Progenitor cell of endocrine pancreas (in vitro differentiated cells): ENCODE measurements at places on chromosomes 3 and 15.

GRCh38 chr3:194640829-194641228, 7.6 kb upstream of the TMEM44 start:
- no peaks in the 10 kb centered on the region for H3K4me1 ChIP-seq
- H3K27ac ChIP-seq: no peak overlapping the region
- no peak for DNase-seq
- no peaks in the 10 kb centered on the region for H3K27me3 ChIP-seq
- no peak overlapping the region for H3K4me3 ChIP-seq
- peaks cover 22% of the 10 kb centered on the region for H3K36me3 ChIP-seq

DNA sequence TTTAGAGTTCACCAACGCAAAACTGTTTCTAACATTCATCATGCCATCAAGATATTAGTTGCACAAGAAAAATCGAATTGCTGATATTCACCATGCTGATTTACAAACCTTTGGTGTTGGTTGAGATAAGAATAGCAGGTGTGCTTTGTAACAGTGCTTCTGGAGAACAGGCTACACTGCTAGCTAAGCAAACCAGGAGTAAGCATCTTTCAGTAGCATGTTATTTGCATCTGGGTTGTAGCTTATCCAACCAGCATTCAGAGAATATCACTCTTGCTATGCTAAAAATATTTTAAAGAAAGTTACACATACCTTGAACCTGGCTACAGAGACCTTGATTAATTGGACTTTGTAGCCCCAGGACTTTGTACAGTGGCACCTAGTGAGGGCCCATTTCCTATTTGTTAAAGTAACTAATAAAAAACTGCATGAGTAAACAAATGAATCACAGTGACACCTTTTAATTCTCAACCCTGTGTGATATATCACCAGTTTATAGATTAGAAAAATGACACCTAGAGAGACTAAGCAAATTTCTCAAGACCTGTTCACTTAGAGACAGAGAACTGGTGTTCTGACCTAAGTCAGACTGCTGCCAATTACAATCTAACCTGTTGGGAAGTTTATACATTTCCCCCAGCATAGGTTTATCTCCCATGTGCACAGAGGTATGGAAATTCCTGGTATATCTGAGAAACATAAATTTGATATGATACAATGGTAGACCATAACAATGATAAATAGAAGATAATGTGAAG, 435.5 kb upstream of the TGFBR2 start:
- DNase-seq: no peak
- no peaks in the 10 kb centered on the region for H3K27me3 ChIP-seq
- H3K4me1 ChIP-seq: peaks cover 20% of the 10 kb centered on the region
- no peak overlapping the region for H3K4me3 ChIP-seq
- no peak overlapping the region for H3K27ac ChIP-seq

DNA sequence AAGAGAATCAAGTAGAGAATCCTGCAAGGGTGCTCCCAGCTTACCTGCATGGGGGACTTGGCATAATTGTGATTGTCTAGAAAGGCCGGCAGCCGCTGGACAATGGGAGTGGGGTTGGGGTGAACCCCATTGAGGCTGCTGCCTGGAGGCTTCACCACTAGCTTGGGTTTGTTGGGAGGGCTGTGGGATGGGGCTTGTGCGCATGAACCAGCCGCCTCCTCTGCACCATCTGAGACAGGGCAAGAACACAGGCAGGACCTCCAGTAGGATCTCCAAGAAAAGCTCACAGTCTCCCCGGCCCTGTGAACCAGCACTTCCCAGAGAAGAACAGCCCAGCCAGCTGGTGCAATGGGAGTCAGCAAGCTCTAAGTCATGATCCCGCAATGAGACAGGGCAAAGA, 39.8 kb downstream of the SEMA3G start:
- H3K4me3 ChIP-seq: no peak overlapping the region
- H3K27me3 ChIP-seq: no peaks in the 10 kb centered on the region
- no peak for DNase-seq

- H3K4me1 ChIP-seq: peaks cover 27% of the 10 kb centered on the region
- H3K36me3 ChIP-seq: peaks cover 10% of the 10 kb centered on the region
- DNase-seq: no peak
- no peaks in the 10 kb centered on the region for H3K27me3 ChIP-seq
- H3K4me3 ChIP-seq: no peak overlapping the region
Measured at GRCh38 chr15:92633418-92633817, 22.2 kb downstream of the FAM174B start.

DNA sequence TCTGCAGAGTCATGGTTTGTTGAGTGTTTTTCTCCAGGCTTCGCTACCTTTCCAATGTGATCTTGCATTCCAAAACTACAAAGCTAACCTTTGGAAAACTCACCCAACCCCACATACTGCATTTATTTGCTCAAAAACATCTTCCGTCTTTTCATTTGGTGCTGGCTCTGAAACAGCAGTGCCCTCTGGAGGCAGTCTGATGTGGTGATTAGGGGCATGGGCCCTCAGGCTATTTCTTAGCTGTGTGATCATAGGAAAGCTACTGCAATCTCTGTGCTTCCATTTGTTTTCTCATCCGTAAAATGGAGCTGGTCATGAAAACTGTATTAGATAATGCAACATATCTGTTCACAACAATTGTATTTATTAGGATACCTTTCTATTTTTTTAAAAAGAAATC, 47.0 kb downstream of the MTHFS start:
- DNase-seq: no peak
- no peak overlapping the region for H3K27ac ChIP-seq
- H3K4me1 ChIP-seq: peaks cover 15% of the 10 kb centered on the region
- H3K36me3 ChIP-seq: peaks cover 18% of the 10 kb centered on the region

- DNase-seq: no peak
- no peaks in the 10 kb centered on the region for H3K4me1 ChIP-seq
- H3K4me3 ChIP-seq: no peak overlapping the region
- no peak overlapping the region for H3K27ac ChIP-seq
Measured at GRCh38 chr3:156655819-156656550, 18.4 kb upstream of the TIPARP start.
